ENCODE measurements at places on chromosomes 7 and 10.

- no peak for DNase-seq
Observed at GRCh38 chr7:289209-289755, 688 bp upstream of the FOXL3 start.

- no peak for DNase-seq
Observed at GRCh38 chr10:14409856-14410458, 79.2 kb upstream of the FRMD4A start.

- no peak for DNase-seq
Observed at GRCh38 chr10:106011250-106011649, 1153.3 kb downstream of the SORCS1 start.

GRCh38 chr7:121591926-121592325 is 195.8 kb upstream of the FAM3C start:
- no peak for DNase-seq

- no peak for DNase-seq
Observed at GRCh38 chr10:80530251-80530650, 7.5 kb upstream of the SH2D4B start.

DNA sequence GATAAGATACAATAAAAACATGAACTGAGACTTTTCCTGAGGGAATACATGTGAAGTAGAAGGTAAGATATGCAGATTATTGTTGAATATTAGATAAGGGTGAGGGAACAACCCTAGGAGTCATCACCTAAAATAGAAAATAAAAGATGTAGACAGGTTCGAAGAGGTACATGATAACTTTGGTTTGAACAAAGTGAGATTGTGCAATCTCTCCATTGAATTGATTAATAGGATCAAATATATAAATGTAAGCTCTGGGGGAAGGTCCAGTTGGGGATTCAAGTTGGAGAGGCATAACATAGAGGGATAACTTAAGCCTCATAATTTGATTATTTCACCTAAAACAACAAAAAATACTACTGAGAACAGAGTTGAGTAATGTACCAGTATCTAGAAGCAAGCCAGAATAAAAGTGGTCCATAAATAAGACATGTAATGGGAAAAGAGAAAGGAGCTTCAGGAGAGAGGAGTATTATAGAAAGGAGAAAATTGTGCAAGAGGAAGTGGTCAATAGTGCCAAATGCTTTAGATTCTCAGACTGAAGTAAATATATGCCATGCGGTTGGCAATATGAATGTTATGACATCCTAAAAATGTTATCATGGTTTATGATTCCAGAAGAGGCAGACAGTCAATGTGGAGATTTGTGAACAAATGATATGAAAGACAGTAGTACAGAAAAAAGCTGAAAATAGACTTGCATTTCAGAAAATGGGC is 282.3 kb upstream of the CHRM2 start:
- no peak for DNase-seq

DNA sequence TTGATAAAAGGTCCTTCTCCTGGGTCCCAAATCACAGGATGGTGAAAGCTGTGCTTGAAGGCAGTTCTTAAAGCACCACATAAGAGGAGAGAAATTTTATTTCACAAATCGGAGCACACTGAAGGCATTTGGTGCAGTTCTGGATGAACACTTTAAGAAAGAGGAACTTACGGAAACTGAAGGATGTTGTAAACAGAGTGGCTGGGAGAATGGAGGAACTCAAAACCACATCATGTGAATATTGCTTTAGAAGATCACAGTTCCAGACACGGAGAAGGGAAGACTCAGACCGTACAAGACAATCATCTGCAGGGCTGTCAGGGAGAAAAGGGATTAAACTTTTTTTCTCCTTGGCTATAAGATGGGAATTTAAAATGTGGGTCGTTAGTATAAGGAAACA is 9.0 kb upstream of the GPR141 start:
- DNase-seq, result no peak

GRCh38 chr7:55246171-55246570 is 119.0 kb upstream of the LANCL2 start:
- no peak for DNase-seq

- DNase-seq, result no peak
Observed at GRCh38 chr7:121484089-121484763, 88.1 kb upstream of the FAM3C start.

DNA sequence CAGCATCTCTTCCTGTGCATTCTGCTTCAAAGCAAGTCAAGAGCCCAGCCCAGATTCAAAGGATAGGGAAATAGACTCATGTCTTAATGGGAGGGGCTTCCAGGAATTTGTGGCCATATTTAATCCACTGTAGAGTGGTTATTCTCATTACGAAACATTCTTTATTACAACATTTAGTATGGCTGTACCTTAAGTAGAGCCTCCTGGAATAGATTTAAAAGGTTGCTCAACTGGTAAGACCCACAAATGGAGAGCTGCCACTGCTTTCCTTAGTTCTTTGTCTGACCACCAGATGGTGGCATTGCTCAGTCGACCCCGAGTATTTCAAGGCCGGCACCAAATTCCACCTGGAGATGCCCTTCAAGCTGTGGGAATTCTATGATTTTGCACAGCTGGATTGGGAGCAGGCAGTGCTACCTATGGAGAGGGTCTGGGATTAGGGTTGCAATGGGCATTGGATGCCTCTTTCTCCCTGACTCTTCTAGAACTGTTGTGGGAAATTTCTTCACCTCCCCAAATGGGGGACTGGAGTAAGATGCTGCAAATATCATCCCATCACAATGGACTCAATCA is 102.2 kb downstream of the RBM20 start:
- DNase-seq, result peak; percentile 74

- no peak for DNase-seq
Observed at GRCh38 chr7:69448071-69448470, 150.2 kb upstream of the AUTS2 start.

DNA sequence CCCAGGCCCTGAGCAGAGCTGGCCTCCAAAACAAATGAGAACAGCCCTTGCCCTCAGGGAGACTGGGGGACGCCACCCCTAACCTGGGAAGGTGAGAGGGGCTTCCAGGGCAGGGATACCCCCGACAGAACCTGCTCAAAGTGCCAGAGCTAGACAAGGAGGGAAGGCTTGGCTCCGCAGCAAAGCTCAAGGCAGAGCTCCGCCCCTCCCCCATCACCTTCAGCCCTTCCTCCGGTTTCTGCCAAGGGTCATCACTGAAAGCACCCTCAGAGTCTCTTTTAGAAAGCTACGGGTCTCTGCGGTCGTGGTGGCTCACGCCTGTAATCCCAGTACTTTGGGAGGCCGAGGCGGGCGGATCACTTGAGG is 73.4 kb upstream of the CUX1 start:
- peak; percentile 47 for DNase-seq

- DNase-seq, result no peak
Observed at GRCh38 chr10:101997803-101998202, 58.2 kb downstream of the ARMH3 start.

DNA sequence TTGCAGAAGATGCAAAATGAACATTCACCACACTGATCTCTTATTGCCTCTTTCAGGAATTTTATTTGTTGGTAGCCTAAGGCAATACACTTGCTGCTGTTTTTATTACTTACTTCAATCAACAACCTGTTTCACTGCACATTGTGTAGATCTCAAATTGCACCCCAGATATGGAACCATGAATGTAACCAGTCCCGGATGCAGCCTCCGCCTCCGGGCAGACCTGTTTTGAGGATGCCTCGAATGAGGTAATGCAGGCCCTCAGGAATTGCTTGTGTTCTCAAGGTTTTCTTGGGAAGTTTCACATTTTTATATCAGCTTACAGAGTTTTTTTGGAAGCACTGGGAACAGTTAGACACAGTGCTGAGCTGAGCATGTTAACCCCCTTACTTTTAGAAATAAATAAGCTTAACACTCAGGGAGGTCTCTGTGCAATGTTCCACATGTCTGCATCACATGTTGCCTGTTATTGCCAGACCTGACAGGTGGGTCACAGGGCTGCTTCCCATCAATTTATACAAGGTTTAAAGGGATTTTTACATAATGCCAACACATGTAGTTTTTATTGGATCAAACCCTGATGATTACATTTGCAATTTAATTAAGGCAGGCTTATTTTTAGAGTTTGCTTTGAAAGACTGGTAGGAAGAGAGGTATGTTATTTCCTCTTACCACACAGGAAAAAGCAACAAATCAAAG is 193.1 kb upstream of the POM121L12 start:
- DNase-seq, result no peak

DNA sequence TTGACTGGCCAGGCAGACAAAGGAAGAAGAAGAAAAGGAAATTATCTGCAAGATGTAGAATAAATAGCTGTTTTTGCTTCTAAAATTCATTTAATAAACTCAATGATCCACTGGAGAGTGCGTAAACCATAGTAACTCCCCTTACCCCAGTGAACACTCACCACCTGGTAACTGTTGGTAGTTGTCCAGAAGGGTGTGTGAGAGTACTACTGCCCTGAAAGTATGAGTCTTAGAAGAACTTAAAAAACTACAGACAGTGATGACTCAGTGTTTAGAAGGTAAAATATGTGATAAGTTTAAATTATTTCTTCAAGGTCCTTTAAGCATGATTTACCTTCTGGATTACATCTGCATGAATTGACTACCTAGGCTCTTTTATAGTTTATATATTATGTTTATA is 53.0 kb upstream of the SEMA3A start:
- no peak for DNase-seq

GRCh38 chr10:124715439-124715838 is 28.7 kb downstream of the FAM53B start:
- no peak for DNase-seq

GRCh38 chr7:46389146-46389545 is 468.1 kb upstream of the IGFBP3 start:
- no peak for DNase-seq

- DNase-seq, result no peak
Observed at GRCh38 chr10:120077707-120078492, 185.4 kb downstream of the SEC23IP start.

DNA sequence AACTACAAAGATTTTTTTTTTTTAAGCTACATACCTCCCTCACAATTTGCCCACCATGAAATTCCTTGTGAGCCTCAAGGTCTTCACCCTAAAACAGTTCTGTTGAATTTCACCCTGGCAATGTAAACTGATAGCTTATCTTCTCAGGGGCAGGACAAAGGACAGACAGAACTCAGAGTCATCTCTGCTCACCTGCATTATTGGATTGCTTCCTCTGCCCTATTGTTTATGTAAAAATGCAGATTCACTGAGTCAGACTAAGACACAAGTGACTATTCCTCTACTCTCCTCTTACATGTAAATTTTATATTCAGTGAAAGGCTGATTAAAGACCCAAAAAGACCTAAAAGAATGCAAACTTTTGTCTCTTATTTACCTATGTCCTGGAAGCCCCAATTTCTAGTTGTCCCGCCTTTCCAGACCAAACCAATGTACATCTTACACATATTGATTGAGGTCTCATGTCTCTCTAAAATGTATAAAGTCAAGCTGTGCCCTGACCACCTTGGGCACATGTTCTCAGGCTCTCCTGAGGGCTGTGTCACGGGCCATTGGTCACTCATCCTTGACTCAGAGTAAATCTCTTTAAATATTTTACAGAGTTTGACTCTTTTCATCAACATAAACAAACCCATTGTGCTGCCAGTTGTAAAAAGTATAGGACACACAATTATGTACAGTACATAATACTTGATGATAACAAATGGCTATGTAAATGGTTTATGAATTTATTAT is 440.2 kb downstream of the HTR7 start:
- DNase-seq, result no peak

GRCh38 chr10:130820880-130821482 is 490.5 kb downstream of the TCERG1L start:
- DNase-seq, result peak; percentile 93

- DNase-seq, result no peak
Observed at GRCh38 chr10:33494694-33495265, 160.3 kb upstream of the NRP1 start.

- DNase-seq, result no peak
Observed at GRCh38 chr7:156039971-156040677, 227.9 kb upstream of the SHH start.

GRCh38 chr7:111801277-111801676 is 239.0 kb upstream of the IMMP2L start:
- DNase-seq, result no peak

GRCh38 chr10:6202098-6202683 is 541 bp upstream of the PFKFB3 start:
- no peak for DNase-seq

GRCh38 chr10:47050618-47051455 is 139.6 kb downstream of the PTPN20 start:
- DNase-seq, result no peak

DNA sequence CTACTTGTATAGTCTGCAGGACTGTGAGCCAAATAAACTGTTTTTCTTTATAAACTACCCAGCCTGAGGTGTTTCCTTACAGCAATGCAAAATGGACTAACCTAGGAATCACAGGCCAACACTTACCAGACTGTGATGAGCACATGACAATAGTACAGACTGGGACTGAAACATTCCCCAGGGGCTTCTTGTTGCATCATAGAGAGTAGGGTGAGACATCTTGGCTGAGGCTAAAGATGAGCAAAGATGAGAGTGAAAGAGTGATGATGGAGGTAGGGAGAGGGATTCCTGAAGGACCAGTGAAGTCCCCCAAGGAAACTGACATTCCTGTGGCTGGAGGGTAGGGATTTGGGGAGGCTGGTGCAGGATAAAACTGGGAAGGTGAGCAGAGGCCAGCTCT is 194.4 kb downstream of the TPST1 start:
- DNase-seq, result no peak

DNA sequence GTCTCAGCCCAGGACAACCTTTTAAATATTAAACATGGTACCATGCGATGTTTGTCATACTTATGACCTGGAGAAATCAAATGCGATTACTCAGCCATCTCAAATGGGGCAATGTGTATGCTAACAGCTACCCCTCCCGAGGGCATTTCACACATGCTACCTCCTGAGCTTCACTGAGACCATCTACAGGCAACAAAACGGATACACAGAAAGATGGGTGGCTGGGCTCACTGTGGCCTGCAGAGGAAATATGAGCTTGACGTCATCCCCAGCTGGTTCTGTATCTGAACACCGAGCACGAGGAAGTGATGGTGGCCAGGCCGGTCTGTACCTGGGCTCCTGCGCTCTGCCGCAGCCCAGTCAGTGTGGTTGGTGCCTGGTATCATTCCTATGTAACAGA is 374.3 kb downstream of the RPS24 start:
- DNase-seq, result no peak

- no peak for DNase-seq
Observed at GRCh38 chr7:109752068-109752467, 1182.4 kb downstream of the DNAJB9 start.

- no peak for DNase-seq
Observed at GRCh38 chr10:976316-976715, 11.9 kb upstream of the GTPBP4 start.

- DNase-seq, result no peak
Observed at GRCh38 chr10:77104459-77104980, 533.1 kb downstream of the KCNMA1 start.

- DNase-seq, result no peak
Observed at GRCh38 chr10:90167174-90168064, 466.0 kb downstream of the KIF20B start.

DNA sequence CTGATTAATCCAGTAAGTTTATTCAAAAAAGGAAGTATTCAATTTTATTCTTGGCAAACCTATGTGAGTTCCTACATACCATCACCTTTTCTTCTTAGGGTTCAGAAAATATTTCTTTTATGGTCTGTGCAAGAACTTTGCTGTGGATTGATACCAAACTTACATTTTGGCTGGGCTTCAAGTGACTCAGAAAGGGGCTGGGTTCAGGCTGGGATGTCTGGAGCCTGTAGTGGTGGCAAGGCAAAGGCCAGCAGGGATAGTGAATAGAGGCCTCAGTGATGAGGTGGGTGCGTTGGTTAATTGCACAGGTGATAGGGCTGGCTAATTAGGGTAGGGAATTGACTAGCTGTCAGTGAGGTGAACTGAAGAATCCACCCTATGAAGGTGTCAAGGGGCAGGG is 40.2 kb upstream of the ATXN7L1 start:
- no peak for DNase-seq

- no peak for DNase-seq
Observed at GRCh38 chr10:91590142-91590903, 42.5 kb downstream of the PPP1R3C start.

GRCh38 chr10:4532011-4532410 is 294.0 kb upstream of the AKR1E2 start:
- no peak for DNase-seq
